D721Med (cell line): ENCODE measurements at places on chromosomes 5 and 9.

DNA sequence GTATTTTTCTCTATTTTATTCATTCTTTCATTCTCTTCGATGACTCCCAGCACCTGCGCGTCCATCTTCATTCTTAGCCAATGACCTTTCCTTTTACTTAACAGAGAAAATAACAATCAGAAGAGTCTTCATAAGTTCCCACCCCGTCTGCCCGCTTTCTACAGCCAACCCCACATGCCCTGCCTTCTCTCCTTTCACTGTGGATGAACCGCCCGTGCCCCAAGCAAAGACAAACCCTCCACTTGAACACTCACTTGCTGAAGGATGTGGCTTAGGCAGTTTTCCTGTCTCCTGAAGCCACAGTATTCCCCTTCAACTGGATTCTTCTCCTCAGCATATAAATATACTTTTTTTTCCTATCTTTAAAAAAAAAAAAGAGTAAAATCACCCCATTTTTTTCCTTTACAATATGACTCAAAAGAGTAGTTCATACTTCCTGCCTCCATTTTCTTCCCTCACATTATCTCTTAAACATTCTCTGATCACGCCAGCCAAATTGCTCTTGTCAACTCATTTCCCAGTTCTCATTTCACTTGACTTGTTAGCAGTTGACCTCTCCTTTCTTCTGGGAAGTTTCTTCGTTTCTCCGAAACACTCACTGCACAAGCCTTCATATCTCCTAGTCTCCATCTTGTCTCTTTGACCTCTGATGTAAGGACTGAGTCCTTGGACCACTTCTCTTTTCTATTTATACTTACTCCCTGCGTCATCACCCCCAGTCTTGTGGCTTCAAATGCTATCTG is 11.1 kb downstream of the NIPSNAP3B start:
- DNase-seq: no peak

- no peak for DNase-seq
These were observed 91.4 kb upstream of the ZNF462 start for GRCh38 chr9:106771608-106772007.

GRCh38 chr9:121743441-121744001 is 92.1 kb downstream of the DAB2IP start:
- DNase-seq: no peak

DNA sequence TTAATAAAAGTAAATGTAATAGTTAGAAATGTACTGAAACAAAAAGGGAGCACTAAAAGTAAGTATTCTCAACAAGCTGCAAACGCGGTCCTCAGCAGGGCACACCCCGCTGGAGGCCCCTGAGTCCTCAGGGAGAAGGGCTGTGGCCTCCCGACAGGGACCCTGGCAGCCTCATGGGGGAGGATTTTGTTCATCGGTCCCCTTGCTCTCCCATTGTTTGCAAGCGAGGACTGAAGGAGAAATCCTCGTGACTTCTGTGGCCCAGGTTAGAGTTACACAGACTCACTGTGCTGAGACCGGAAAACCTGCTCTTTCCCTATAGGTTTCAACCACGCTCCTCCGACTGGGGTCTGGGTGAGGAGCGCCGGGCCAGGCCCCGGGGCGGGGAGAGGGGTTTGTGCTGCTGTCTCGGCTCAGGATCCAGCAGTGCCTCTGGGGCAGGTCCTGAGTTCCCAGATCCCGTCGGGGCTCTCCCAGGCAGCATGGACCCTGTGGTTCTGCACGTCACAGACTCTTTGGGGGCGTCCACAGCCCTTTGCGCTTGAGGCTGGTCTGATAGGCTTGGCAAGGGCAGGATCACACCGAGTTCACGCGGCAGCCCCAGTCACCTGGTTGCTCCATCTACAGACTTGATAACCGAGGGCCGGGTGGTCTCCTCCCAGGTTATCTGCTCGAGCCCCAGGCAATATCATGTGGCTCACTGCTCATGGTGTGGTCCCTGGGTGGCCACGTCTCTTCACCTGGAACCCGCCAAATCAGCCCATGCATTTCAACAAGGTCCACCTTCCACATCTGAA is 38.8 kb downstream of the MRPL36 start:
- no peak for DNase-seq

DNA sequence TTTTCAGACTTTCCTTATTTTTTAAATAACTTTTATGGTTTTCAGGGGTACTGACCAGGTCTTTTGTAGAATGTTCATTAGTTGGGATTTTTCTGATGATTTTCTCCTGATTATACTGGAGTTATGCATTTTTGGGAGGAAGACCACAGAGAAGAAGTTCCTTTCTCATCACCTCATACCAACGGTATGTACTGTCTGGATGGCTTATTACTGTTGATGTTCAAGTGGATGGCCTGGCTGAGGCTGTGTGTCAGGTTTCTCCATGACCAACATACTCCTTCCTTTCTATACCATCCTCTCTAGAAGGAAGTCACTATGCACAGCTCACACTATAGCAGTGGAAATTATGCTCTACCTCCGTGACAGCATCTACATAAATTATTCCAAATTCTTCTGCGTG is 71.1 kb upstream of the NR3C1 start:
- no peak for DNase-seq

- no peak for DNase-seq
These were observed 67.5 kb downstream of the ZFAND5 start for GRCh38 chr9:72297516-72297915.

DNA sequence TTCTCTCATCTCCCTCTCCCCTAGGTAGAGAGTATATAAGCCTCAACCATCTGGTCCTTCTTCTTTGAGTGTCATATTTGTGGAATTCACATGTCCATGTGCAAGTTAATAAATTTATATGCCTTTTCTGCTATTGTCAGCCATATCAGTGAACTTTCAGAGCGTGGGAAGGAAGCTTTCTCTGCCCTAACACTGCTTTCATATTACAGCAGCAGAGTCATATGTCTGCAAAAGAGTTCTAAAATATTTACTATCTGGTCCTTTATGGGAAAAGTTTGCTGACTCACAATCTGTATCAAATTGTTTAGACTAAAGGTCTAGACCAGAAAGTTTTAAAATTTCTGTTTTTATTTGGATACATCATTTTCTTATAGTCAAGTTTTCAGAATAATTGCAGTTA is 669.0 kb downstream of the LRRC70 start:
- no peak for DNase-seq

DNA sequence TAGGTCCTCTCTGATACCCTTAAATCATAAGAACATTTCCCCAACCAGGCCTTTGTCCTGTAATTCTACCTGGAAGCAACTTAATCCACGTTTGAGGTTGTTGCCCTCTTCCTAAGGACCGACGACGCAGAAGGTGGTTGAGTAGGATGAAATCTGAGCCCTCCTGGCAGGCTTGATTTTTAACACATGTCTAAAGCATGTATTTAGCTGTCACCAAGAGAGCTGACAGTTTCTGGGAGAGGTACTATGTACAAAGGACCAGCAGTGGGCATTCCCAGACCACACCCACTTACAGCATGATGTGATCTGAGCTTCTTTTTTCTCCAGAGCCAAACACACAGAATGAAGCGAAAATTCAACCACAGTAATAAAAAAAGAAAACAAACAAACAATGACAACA is 260.9 kb downstream of the SH3GL2 start:
- no peak for DNase-seq

- no peak for DNase-seq
These were observed 70.3 kb downstream of the FGF10 start for GRCh38 chr5:44318883-44319282.

DNA sequence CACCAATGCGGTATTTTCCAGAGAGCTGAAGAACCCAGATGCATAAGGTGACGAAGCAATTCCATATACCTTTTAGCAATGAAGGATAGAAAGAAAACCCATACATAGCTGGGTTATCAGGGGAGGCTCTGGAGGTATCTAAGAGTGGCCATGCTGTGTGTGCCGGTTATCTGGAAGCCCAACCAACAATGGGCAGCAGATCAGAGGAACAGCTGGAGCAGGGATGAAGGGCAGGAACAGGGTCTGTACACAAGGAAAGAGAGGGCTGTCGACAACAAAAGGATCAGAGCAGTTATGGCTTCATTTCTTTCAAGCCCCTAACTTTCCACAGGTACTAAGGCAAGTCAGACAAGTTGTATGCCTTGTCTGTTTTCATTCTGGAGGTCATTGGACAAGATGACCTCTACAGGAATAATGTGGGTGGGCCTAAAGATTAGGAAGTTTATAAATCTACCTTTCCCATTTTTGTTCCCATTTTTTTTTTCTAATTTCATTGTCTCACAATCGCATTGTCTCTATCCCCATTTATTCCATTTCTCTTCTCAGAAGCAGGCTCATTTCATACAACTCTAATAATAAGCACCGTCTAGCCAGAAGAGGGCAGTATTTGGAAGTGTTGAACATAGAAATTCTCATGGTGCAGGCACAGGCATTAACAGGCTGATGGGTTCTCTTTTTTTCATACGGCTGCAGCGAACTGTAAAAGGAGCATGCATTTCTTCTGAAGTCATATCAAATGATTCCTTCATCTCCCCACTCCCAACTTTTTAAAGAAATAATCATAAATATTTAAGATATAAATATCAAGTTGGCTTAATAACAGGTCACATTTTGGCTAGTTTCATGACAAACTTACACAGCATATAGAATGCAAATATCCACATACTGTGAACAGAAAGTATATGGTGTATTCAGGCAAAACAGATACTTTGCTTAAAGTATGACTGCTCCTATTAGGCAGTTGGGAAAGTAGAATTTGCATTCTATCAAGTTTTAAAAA is 63.5 kb downstream of the ZNF474 start:
- DNase-seq: no peak

- no peak for DNase-seq
These were observed 28.0 kb upstream of the GRAMD2B start for GRCh38 chr5:126395198-126395597.

DNA sequence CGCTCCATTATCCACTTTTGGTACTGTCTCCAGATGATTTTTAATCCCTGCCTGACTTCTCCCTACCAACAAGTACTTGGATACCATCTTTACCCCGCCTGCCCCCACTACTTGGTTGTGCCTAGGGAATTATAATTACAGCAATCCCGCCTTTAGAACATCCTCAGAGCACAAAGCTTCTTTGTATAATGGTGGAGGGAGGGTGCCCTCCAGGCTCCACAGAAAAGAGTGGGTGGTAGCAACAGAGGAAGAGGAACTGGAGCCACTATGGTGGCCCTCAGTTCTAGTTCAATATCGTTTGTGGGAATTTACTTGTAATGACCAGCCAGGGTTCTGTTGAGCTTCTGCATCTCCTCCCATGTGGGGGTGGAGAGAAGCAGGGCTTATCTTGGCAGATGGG is 79.0 kb upstream of the RNF38 start:
- DNase-seq: no peak

DNA sequence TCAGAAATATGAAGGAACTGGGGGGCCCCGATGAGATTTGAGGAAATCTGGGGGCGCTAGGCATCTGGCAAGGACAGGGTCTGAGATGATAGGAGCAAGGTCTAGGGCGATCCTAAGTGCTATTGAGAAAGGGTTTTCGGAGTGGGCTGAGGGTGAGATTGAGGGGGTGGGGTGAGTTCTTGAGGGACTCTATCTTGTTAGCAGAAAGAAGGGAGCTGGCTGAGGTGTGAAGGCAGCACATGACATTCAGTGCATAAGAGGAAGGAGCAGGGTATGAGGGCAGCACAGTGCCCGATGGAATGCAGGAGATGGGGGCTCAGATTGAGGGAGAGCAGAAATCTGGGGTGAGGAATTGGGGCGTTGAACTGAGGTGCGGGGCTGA is 640 bp downstream of the TRIM32 start:
- DNase-seq: no peak

DNA sequence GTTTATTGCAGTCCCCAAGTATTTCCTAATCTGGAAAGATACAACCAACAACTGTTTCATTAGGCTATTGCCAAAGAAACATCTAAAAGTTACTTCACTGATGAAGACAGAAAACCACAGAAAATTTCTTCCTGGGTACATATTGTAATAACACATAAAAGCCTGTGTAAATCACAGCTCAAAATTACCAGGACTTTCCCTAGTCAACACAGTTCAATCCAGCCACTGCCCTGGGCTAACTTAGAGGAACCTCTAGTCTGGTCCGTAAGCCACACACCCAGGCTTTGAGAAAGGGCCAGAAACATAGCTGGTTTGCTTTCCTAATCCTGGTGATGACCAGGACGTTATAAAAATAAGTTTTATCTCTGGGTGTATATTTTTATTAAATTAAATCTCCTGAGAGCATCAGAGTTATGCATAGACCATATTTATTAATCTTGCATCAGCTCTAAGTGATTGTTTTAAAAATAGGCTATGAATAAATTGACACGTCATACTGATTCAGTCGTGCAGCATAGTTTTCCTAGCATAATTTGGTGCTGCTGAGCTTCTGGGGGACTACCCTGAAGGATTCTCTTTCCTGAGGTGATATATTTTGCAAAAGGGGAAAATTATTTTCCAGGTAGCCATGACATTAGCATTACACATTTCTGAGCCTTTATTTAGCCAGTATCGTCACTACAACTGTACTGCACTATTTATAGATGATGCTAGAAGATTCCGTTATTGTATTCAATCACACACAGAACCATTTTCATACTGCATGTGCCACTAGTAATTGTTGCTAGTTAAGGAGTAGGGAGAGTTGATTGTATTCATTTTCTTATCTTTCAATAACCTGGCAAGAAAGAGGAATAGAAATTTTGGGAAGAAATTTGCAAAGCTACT is 12.6 kb upstream of the MUSK start:
- DNase-seq: no peak

- DNase-seq: no peak
These were observed 1.7 kb upstream of the SLIT3 start for GRCh38 chr5:169302491-169303118.

DNA sequence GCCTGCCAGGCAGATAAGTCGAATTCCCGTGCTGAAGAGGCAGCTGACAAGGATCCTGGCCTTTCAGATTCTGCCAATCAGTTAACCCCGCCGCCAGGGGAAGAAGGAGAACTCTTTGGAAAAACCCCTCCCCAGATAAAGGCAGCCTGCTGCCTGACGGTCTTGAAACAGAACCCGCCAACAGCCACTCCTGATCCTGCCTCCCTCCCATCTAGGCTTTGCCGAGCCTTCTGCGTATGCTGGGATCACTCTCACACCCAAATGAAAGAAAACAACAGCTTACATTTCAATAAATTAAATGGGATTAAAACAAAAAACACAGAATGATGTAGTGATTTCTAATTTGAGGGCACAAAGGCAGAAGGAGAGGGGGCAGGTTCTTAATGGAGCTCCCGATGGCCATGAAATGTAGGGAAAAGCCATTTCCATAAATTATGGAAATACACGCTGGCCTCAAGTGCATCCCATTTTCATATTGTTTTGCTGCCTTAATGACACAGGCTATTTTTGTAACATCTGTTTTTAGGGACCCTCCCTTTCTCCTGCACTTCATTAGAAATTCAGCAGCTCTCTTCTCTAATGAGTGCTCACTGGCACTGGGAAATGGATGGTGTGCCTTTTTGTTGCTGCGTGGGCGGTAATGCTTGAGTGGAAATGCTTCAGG is 319.1 kb downstream of the MED10 start:
- no peak for DNase-seq

DNA sequence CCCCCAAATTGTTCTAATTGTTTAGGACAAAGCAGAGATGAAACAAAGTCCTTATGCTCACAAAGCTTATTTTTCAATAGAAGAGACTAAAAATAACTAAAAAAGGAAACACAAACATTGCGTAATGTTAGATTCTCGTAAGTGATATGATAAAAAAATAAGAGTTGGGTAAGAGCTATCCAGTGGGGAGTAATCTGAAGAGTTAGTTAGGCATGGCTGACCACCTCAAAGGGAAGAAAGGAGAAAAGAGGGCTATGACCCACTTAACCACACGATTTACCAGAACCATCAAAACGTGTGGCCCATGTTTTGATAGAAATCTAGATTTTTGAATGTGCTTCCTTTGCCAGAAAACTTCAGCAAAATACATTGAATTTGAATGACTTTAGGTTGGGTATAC is 1296.8 kb upstream of the NUDT12 start:
- DNase-seq: no peak
